ENCODE measurements at places on chromosomes 2 and 18. TPM values are rescaled to one million over a fixed set of nuclear protein-coding genes. Genes with fewer than 3 reads are reported as not detected.

DPP4 gene
- 38.5 TPM for total RNA-seq

CROCC2 gene
- not detected for total RNA-seq

LYG1 gene
- 3.3 TPM for total RNA-seq

HK2 gene
- 9.4 TPM for total RNA-seq

PPP1R1C gene
- not detected for total RNA-seq

TFPI gene
- total RNA-seq: not detected

ECEL1 gene
- total RNA-seq: not detected

INPP4A gene
- 133 TPM for total RNA-seq

TTC32 gene
- 48.7 TPM for total RNA-seq

EML6 gene
- total RNA-seq: 1.8 TPM

ADGRF3 gene
- 1.7 TPM for total RNA-seq

QPCT gene
- total RNA-seq: 1.2 TPM
